ENCODE measurements at places on chromosomes 12 and 14.

DNA sequence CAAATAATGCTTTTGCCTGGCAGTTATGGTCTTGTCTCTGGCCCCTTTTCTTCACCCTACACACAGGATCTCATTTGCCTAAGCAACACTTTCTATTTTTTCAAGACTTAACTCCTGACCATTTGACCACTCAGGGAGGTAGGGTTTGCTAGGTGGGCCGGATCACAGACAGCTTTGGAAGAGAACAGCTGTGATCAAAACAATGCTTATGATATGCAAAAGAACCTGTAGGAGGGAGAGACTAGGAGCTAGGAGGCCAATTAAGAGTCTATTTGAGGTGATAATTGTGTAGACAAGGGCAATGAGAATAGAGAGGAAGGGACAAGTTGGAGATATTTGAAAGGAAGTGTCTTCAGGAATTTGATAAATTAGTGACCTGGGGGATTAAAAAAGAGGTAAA lies 12.3 kb upstream of the DACT1 start:
- DNase-seq: no peak

DNA sequence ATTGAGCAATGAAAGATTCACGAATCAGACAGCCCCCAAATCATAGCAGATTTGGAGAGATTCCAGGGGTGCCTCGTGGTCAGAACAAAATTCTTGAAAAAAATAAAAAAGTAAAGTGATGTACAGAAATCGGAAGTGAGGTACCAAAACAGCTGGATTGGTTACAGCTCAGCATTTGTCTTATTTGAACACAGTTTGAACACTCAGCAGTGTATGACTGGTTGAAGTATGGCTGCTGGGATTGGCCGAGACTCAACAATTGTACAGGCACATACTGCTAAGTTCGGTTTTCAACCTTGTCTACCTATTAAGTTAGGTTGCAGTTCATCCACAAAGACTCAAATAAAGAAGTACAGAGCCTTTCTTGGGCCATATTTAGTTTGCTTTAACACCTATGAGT lies 865.4 kb upstream of the TMEM132C start:
- no peak for DNase-seq

- DNase-seq: no peak
These were observed 10.6 kb downstream of the TRHDE start for GRCh38 chr12:72282721-72283120.

DNA sequence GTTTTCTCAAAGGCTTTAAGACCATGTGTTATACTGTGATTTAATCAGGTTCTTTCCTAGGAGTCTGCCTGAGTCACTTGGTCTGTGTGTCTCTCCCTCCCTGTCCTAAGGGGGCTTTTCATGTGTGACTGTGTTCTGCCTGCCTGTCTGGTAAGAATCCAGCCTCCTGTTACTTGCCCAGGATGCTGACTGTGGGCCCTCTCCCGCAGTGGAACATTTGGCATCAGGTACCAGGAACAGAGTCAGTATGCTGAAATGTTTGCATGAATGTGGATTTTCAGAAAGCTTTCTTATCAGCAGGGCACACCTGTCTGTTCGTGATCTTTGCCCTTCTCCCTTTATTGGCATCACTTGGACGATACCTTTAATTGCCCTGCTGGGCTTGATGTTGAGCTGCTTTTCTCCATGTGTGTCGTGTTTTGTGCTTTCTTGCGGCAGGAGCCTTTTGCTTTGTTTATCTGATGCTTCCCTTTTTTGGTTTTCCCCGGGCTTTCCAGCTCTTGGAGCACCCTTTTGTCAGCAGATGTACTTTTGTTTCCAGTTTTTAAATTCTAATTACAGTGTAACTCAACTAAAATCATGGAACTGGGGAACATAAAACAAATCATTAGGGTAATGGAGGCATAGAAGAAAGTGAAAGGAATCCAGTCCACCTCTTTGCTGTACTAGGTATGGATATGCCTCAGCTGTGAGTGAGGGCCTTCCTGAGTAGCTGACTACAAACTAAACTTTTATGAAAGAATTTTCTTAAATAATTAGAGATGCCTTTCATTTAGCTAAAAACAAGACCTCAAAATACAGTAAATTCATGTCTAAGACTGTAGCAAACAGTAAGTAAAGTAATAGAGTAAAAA lies 72.5 kb downstream of the TRAF3 start:
- DNase-seq: no peak

GRCh38 chr12:54413284-54414190 lies 5.5 kb downstream of the ITGA5 start:
- peak; percentile 77 for DNase-seq

GRCh38 chr12:115060477-115061168 lies 376.6 kb upstream of the TBX3 start:
- DNase-seq: no peak

GRCh38 chr14:87030197-87030596 lies 962.8 kb downstream of the GALC start:
- no peak for DNase-seq

- DNase-seq: peak; percentile 39
These were observed at the start of gene DGLUCY for GRCh38 chr14:91113829-91114078. Gene DGLUCY, plus strand, starts transcription at chr14:91114073. Its CDS starts 46,222 bp downstream, at chr14:91160295.

DNA sequence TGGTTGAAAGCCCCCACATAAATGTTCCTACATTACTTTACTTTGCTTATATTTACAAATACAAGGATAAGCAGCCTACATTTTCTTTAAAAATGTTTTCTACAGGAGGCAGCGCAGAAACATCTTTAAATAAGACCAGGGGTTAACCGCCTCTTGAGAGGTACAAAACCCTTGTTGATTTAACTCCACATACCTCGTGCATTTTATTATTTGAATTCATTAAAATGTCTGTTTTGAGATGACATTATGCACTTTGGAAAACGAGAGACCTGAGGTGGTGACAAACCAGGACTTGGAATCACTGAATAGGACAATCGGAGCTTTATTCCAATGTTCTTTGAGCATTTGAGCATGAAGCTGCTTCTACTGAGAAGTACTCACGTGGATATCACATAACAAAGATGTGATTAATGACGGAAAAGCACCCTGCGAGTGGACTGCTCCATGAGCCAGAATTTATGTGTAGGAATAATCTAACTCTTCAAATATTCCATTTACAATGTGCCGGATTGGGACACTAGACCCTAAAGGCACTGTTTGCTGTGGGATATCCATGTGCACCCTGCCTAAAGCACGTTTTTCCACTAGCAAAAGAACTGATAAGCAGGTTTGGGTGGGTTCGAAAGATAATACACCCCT lies 746 bp upstream of the DUSP16 start:
- DNase-seq: no peak

DNA sequence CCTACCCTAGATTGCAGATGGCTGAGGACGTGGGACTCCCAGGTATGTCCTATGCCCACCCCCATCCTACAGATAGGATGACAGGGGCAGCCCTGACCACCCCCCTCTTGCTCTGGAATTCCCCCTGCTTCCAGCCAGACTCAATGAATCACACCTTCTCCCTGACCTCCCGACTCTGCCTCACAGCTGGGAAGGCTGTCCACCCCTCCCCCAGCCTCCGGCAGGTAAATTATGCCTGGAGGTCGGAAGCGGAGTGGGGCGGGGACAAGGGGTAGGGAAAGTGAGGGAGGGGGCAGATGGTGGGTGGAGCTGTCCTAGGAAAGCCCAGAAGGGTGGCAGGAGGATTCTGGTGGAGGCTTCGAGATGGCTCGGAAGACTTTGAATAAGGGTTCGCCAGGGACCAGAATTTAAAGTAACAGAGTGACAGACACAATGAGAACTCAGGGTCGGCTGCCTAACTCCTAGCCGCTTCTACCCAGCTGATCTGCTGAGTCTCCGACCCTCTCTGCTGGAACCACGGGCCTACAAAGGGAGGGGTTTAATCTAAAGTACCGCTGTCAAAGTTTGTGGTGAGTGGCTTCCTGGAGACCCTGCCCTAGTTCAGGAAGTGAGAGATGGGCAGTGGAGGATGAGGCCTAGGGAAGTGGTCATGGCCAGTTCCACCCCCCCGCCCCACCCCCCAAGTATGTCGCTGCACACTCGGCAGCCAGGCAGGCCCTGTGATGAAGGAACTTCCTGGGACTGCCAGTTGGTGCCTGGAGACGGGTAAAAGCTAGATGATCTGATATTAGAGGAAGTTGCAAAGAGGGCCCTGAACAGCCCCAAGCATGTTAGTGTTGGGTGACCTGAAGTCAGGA lies 4.2 kb downstream of the PLEKHG3 start:
- peak; percentile 65 for DNase-seq

- no peak for DNase-seq
These were observed 70.3 kb upstream of the DBX2 start for GRCh38 chr12:45121224-45121623.

DNA sequence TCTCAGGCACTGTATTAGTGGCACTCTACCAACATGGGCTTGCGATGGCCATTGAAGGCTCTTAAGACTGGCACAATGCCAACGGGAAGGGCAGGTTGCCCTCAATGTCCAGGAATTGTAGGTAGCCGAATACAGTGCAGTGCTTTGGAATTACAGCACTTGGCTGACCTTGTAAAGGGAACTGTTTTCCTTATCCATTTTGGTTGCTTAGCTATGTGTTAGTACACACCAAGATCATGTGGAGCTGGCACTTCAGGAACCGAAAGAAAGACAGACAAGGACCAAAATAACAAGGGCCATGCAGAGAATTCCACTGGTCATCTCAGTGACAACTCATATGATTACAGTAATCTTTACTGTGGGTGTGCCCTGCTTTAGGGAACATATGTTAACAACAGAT lies 72.7 kb downstream of the DYRK2 start:
- no peak for DNase-seq

GRCh38 chr14:72738161-72738611 lies 155.7 kb downstream of the DPF3 start:
- no peak for DNase-seq

- no peak for DNase-seq
These were observed 565.8 kb upstream of the TBX3 start for GRCh38 chr12:115249671-115250278.

DNA sequence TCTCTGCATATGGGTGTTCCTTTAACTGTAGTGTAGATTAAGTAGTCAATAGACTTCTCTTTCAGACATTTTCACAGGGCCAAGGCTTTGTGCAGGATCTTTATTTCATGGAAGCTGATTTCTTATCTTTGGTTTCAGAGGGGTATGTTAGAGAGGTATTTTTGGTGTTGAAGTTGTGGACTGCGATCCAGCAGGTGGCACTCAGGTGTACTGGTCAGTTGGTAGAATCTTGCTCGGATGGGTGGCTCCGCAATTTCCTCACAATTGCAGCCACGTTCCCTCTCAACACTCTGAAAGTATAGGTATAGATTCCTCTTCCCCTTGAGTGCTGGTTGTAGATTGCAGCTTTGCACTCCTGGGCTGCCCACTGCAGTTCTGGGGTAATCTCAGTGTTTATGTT lies 44.3 kb downstream of the OSBPL8 start:
- DNase-seq: no peak

DNA sequence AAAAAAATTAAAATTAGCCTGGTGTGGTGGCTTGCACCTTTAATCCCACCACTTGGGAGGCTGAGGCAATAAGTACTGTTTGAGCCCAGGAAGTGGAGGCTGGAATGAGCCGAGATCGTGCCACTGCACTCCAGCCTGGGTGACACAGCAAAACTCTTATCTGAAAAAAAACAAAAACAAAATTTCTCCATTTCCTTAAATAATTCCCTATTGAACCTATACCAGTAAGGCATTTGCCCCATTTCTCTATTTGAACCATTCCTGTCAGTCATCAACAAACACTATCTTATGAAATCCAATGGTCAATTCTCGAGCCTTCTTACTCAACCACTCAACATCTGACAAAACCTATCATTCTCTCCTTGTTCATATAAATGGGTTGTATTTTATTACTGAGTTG lies 14.7 kb downstream of the SLC2A14 start:
- DNase-seq: no peak

DNA sequence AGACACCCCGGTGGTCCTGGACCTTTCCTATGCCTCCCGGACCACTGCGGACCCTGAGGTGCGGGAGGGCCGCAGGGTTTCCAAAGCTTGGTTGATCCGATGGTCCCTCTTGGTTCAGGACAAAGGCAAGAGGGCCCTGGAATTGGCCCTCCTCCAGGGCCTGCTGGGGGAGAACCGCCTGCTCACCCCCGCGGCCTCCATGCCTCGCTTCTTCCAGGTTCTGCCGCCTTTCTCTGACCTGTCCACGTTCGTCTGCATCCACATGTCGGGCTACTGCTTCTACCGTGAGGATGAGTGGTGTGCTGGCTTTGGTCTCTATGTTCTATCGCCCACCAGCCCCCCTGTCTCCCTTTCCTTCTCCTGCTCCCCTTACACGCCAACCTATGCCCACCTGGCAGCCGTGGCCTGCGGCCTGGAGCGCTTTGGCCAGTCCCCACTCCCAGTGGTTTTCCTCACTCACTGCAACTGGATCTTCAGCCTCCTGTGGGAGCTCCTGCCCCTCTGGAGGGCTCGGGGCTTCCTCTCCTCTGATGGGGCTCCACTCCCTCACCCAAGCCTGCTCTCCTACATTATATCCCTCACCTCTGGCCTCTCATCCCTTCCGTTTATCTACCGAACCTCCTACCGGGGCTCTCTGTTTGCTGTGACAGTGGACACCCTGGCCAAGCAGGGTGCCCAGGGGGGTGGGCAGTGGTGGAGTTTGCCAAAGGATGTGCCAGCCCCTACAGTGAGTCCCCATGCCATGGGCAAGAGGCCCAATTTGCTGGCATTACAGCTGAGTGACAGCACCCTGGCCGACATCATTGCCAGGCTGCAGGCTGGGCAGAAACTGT lies 13.8 kb downstream of the CBLN3 start:
- no peak for DNase-seq

GRCh38 chr12:49274396-49275069 lies 9.7 kb downstream of the TUBA1C start:
- DNase-seq: no peak

- DNase-seq: peak; percentile 73
These were observed at the start of gene IGFBP6 for GRCh38 chr12:53097564-53098353. Gene IGFBP6, plus strand, starts transcription at chr12:53097667. Its CDS starts 51 bp downstream, at chr12:53097718.

GRCh38 chr14:29804481-29805266 lies 123.0 kb downstream of the PRKD1 start:
- DNase-seq: no peak

- no peak for DNase-seq
These were observed 110.0 kb downstream of the ARF6 start for GRCh38 chr14:50002926-50003212.

DNA sequence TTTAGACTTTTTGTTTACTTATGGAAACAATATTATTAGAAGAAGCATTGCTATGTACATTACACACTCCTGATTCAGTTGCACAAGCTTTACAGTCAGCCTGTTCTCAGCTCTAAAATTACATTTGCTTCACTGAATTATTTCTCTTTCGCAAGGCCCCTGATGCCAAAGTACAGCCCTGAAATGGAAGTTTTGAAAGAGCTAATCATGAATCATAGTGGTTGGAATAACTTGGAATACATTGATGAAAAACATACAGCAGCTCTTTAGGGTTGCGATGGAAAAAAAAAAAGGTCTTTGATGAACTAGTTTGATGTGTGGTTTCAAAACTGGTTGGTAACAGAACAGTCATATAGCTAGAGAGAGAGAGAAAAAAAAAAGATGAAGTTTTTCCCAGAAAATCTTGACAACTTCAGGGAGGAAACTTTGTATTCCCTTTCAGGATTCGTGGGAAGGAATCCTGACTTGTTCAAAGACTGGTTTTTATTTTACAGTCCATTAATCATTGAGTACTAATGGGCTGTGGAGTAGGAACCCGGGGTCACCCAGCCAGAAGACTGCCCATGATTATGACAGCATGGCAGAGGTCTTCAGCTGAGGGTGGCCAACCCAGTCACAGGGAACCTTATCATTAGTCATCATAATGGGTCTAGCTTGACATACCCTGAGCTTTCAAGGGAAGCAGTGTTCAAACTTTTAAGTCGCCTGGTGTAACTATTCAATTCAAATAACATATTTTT lies 460.1 kb downstream of the NAV3 start:
- no peak for DNase-seq

Measured in CD4-positive, CD25-positive, alpha-beta regulatory T cell (primary cell).